ENCODE measurements at places on chromosomes 2 and 18.

GRCh38 chr2:197919487-197919886, 115.1 kb downstream of the PLCL1 start:
- DNase-seq, result no peak

GRCh38 chr18:23240609-23240930, 105.3 kb downstream of the CABLES1 start:
- DNase-seq, result no peak

DNA sequence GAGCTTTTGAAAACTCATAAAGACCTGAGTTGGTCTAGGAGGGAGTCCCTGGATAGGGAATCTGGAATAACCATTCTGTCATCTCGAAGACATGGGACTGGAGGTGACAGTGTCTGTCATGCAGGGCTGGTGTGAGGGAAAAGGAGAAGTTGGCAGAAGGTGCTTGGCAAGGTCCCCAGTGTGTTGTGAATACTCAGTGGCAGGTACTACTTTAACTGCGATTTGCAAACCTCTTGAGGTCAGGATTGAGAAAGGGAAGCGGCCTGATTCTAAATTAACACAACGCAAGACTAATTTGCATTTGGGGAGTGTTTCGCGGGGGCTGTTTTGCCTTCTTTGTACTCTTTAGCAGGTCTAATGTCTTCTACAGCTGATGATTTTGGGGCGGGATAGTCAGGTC, 77.0 kb upstream of the TMEM200C start:
- no peak for DNase-seq

DNA sequence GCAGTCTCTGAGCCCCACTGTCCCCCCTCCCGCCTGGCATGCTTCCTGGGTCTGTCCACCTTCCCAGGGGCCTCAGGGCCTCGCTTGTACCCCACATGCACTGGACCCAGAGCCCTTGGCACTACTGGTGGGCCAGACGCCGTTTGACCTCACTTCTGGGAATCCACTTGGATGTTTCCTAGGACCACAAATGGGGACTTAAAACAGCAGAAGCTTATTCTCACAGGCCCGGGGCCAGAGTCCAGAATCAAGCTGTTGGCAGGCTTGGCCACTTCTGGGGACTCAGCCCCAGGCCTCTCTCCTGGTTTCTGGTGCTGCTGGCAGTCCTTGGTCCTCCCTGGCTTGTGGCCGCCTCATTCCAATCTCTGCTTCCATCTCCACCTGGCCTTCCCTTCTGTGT, 19.6 kb downstream of the ANO7 start:
- no peak for DNase-seq

DNA sequence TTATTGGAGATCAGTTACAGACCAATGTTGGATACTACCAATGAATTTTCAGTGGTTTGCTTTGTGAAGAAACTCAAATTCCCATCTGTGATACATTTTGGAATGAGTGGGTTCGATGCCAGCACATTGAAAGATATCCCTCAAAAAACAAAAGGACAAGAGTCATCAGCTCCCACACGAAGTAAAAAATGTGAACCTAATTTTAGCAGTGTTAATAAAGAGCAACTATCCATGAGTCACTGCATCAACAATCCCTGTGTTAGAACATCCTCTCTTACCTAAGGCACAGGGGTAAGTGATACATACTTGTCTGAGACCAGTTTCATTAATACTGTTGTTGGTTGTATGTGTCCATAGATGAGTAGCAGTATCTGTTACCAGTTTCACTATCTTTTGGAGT, 551.8 kb upstream of the SOX11 start:
- no peak for DNase-seq

GRCh38 chr2:224786848-224787247, 70.7 kb upstream of the CCDC195 start:
- DNase-seq, result no peak

GRCh38 chr18:11066038-11066437, 83.3 kb downstream of the PIEZO2 start:
- DNase-seq, result no peak

- DNase-seq, result no peak
Measured at GRCh38 chr2:65343386-65343785, 89.0 kb downstream of the SPRED2 start.

DNA sequence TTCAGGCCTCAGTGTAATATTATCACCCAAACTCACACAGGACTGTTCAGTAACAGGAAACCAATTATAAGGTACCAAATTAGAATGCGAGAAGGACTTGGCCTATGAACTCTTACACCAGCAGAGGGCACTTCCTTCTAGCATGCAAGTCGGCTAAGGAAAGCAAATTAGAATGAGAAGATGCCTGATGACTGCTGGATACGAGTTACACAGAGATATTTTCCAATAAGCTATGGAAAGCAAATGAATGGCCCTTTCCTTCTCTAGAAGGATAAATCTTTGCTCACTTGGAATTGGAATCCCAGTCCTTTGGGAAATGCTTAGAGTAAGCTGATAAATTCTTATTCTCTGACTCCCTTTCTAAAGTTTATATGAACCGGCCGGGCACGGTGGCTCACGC, 109.8 kb downstream of the AP1S3 start:
- DNase-seq, result no peak

GRCh38 chr18:10453806-10454680, at the start of gene APCDD1:
Gene APCDD1, plus strand, starts transcription at chr18:10454635. Its CDS starts 347 bp downstream, at chr18:10454982.
- peak; percentile 87 for DNase-seq

DNA sequence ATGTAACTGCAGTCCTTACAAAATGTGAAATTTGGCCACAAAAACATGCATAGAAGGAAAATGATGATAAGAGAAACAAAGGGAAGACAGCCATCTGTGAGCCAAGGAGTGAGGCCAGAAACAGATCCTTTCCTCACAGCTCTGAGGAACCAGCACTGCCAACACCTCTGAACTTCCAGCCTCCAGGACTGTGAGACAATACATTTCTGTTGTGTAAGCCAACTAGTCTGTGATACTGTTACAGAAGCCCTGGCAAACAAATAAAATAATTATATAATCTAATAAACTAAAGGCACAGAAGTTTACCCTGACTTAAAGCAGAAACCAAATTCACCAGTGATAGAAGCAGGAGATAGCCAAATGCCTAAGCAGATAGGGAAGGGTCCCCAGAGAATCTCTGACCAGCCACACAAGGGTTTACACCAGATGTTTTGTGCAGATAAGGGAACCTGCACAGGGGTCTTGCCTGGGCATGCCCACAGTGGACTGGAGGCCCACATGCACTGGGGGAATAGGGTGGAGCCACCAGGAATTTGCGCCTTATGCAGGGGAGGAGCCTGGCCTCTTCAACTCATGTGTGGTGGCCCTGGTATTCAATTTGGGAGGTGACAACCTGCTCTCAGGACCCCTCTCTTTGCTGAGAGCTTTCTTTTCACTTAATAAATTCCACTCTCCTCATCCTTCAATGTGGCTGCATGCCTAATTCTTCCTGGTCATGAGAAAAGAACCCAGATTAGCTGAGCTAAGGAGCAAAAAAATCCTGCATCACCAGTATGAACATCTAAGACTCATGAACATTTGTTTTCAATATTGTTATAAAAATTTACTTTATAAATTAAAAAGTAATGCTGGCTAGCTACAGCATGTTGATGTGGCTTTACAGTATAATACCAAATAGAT, 3.8 kb upstream of the GCC2 start:
- DNase-seq, result no peak

- DNase-seq, result no peak
Measured at GRCh38 chr18:46894124-46894523, 23.2 kb downstream of the PIAS2 start.

GRCh38 chr2:126634273-126634861, 21.6 kb upstream of the GYPC start:
- no peak for DNase-seq

- DNase-seq, result no peak
Measured at GRCh38 chr18:10170375-10170774, 256.6 kb downstream of the VAPA start.

DNA sequence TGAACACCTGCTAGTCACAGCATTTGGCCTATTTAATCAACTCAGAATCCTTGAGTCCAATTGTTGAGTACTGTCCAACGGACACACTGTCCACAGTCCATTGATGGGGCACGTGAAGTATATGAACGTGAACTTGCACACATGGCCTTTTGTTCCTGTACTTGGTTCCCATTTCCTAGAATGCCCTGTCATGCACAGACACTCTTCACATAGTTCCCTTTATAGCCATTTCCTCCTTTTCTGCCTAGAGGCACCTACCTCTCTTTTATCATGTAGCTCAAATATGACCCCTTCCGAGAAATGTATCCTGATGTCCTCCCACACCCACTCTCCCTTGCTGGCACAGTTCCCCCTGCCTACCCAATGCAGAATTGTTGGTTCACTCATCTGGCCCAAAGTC, 8.7 kb upstream of the CRYGA start:
- DNase-seq, result no peak

DNA sequence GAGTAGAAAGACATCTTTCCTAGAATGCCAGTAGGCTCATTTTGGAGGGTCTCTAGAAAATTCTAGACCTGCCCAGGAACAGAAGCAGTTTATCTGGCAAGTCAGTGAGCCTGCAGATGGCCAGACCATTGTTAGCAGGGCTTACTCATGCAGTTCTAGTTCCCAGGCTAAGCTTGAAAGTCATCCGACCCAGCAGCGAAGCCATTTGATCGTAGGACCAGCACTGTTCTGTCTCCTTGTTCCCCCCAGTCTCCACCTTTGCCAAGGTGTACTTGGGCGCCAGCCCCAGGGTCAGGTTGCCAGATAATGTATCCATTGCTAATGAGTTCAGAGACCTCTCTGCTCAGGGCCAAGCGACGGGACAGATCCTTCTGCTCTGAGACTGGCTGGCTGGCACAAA, 70.1 kb downstream of the EPAS1 start:
- DNase-seq, result no peak

GRCh38 chr2:46482490-46482889, 3.1 kb downstream of the TMEM247 start:
- no peak for DNase-seq

DNA sequence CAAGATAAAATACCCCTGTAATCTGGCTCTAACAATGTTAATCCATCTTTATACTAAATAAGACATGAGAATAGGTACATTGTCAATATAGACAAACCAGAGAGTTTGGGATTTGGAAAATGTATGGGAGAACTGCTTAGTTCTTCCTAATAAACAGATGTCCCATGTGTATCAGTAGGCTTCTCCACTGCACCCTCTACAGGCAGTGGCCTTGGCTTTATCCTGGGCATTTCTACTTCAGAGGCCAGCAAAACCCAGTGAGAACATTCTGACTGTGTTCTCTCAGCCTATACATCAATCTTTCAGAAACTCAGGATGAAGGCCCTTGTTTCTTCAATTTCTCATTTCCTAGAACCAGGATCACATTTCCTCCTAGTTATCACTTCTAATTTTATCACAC, 1167.5 kb upstream of the ACVR2A start:
- no peak for DNase-seq

DNA sequence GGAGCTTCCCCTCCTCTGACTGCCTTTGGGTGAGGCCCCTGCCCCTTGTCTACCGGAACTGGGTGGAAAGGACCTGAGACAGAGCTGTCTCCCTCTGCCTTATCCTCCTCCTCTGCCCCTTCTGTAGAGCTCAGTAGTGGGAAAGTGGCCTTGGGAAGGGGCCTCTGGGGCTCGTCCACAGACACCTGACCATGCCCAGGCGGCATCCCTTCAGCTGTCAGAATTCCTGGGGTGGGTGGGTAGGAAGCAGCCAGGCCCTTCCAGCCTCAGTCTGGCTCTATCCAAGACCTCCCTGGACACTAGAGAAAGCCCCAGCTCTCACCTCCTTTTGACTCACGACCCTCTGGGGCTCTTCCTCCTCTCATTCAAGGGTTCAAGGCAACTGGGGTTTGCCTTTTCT, 35.6 kb downstream of the B3GNT2 start:
- no peak for DNase-seq

DNA sequence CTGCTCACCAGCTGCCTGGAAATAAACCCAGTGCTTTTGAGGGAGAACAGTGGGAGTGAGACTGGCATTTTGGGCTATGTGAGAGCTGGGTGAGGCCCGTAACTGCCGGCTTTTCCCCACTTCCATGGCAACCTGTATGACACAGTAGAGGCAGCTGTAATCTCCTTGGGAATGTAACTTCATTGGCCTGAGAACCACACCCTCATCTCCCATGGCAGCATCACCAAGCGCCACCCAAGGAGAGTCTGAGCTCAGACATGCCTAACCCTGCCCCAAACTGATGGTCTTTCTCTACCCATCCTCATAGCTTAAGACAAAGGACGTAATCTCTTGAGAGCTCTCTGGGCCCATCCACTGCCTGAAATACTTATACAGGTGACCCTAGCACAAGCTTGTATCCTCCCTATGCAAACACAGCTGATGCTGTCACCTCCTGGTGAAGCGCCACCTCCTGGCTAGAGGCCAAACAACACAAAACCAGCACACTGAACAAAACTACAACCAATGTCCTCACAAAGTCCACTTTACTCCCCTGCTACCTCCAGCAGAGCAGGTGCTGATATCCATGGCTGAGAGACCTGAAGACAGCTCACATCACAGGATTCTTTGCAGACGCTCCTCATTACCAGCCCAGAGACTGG, 763.4 kb upstream of the NRXN1 start:
- no peak for DNase-seq

DNA sequence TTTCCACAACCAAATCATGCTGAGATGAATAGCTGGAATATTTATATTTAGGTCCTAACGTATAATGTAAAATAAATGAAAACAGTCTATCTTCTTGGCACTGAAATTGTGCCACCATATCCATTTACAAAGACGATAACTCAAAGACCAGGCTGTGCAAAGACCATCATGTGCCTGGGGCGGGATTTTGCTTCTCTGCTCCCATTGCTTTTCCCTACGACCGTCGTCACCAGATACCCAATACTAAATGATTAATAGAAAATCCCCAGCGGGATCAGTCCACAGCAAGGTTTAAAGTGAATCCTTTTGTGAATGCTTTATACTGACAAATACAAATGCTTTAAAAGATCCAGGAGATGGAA, 194.3 kb upstream of the ARL4C start:
- DNase-seq, result no peak

DNA sequence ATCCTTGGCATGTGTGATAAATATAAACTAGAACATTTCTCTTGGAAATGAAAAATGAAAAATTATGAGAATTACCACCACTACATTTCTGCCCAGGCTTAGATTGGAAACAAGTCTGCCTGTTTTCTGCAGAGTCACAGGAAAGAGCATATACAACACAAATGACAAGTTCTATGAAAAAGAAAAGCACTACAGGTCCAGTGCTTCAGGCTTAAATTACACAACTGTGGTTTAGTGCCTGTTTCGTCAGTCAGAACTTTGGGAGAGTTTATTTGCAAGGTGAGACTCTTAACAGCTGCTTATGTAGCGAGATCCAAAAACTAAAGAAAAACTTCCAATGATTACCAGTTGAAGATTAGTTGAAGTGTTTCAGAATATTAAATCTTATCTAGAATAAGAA, 68.9 kb downstream of the RTN4 start:
- no peak for DNase-seq

- DNase-seq, result no peak
Measured at GRCh38 chr2:181846399-181847197, 44.9 kb upstream of the ITPRID2 start.

Measured in posterior vena cava (tissue), 2 donors.